ENCODE measurements at places on chromosomes 6 and 20.

DNA sequence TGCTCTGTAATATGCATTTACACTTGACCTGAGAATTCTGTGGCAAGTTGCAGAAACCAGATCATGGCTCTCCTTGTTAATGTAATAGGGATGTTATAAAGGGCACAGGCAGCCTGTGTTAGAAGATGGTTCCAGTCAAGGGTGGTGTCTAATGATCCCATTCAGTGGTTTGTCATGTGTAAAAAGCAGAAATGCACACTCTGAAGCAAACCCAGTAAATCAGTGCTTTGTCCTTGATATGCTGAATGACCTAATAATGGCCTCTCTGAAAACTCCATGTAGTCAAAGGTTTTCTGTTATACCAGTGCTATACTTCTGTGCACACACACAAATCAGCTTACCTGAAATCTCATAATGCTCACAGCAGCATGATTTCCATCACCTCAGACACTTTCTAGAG is 66.2 kb downstream of the SOBP start:
- DNase-seq: no peak

DNA sequence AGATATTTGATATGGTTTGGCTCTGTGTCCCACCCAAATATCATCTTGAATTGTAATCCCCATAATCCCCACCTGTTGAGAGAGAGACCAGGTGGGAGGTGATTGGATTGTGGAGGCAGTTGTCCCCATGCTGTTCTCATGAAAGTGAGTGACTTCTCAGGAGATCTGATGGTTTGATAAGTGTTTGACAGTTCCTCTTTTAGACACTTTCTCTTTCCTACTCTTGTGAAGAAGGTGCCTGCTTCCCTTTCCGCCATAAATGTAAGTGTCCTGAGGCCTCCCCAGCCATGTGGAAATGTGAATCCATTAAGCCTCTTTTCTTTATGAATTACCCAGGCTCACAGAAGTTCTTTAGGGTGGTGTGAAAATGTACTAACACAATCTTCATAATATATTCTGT is 1404.0 kb upstream of the ADGRB3 start:
- DNase-seq: no peak

DNA sequence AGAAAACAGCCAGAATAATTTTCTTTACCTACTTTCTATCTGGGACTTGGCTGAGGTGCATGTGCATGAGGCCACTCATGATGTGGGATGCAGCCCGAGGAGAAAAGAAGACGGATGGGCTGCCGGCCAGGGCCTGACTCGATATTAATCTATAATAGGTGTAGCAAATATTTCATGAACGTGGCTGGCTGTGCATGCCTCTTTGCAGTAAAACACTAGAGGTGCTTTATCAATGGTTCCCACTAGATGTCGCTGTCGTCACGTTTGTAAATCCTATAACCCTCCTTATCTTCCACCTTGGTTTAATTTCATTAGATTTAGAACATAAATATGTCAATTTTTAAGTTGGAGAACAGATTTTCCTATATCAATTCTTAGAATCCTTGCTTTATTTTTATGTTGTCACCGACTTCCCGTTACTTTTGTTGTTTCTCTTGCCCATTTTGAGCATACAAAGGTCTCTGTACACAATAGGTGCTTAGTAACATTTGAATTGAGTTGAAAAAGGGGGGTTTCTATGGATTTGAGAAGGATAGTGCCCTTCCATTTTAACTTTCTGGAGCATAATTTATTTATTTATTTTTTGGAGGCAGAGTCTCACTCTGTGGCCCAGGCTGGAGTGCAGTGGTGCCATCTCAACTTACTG is 19.6 kb upstream of the FERMT1 start:
- DNase-seq: peak; percentile 53

GRCh38 chr6:53811082-53811481 is 16.3 kb downstream of the LRRC1 start:
- no peak for DNase-seq

GRCh38 chr6:128617285-128617684 is 96.9 kb upstream of the PTPRK start:
- no peak for DNase-seq

DNA sequence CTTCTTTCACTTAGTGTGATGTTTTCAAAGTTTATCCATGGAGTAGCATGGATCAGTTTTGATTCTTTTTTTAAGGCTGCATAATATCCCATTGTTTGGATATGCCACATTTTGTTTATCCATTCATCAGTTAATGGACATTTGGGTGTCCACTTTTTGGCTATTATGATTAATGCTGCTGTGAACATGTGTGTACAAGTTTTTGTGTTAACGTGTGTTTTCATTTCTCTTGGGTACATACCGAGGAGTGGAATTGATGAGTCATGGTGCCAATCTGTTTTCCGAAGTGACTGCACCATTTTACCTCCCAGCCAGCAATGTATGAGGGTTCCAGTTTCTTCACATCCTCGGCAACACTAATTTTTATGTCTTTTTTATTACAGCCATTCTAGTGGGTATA is 78.4 kb upstream of the CCDC28A start:
- DNase-seq: no peak

- DNase-seq: peak; percentile 95
Measured at GRCh38 chr6:134826889-134827737, 122.8 kb downstream of the ALDH8A1 start.

DNA sequence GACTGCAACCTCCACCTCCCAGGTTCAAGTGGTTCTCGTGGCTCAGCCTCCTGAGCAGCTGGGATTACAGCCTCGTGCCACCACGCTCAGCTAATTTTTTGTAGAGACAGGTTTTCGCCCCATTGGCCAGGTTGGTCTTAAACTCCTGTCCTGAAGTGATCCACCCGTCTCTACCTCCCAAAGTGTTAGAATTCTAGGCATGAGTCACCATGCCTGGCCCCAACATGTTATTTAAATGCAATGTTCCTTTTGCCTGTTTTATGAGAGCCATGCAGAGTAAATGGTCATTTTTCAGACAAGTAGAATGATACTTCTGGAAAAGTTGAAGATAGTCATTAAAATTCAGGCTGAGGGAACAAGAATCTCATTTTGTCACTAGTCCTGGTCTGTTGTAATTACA is 43.8 kb upstream of the RPS6KA2 start:
- DNase-seq: no peak

DNA sequence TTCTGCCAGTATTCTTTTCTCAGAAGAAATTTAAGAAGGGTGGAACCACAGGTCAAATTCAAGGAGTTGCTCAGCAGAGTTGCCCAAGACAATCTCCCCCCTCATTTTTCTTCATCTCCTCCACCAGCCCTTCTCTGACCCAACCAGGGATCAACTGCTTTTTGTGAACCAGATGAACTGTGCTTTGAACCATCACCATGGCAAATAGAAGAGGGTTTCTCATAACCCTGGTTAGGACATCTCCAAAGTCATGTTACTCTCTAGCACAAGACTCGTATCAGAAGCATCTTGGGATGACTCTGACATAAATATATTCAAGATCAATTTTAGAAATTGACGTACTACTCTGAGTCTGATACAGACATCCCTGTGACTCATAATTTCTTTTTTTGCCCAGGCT is 130.7 kb downstream of the ALDH8A1 start:
- DNase-seq: no peak

- DNase-seq: peak; percentile 19
Measured at GRCh38 chr6:152636021-152636608, 1.0 kb downstream of the SYNE1 start.

DNA sequence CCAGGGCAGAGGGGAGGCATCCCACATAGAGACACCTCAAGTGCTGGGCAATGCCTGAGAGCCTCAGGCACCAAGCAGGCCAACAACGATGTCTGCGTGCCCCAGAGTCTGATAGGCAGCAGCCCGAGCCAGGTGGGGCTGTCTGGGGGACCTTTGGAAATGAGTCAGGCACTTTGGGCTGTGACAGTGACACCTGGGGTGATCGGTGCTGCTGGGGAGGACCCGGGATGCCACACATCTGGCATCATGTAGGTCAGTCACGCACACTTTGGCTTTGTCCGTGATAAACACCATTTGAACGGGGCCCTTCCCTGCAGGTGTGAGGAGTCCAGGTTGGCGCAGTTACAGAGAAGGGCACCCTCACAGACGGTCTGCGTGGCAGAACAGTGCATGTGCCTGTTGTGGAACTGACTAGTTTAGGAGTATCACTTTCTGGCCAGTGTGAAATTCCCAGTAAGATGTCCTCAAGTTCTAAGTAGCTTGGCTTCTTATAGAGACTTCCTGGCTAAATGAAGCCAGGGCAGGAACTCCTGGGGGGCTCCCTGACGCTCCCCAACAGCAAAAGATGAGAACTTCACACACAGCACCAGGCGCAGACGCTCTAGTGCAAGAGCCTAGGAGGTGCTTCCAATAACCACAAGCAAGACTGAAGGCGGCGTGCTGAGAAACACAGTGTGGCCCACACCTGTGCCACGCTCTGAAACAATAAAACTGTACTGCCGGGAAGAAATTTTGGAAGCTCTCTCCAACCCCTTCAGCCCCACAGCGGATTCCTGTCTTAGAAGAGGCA is 134.7 kb downstream of the WDR27 start:
- DNase-seq: no peak

GRCh38 chr20:39268981-39269461 is 306.9 kb downstream of the DHX35 start:
- DNase-seq: peak; percentile 25

- DNase-seq: peak; percentile 69
Measured at GRCh38 chr6:33248643-33248931, 23.1 kb downstream of the VPS52 start.

DNA sequence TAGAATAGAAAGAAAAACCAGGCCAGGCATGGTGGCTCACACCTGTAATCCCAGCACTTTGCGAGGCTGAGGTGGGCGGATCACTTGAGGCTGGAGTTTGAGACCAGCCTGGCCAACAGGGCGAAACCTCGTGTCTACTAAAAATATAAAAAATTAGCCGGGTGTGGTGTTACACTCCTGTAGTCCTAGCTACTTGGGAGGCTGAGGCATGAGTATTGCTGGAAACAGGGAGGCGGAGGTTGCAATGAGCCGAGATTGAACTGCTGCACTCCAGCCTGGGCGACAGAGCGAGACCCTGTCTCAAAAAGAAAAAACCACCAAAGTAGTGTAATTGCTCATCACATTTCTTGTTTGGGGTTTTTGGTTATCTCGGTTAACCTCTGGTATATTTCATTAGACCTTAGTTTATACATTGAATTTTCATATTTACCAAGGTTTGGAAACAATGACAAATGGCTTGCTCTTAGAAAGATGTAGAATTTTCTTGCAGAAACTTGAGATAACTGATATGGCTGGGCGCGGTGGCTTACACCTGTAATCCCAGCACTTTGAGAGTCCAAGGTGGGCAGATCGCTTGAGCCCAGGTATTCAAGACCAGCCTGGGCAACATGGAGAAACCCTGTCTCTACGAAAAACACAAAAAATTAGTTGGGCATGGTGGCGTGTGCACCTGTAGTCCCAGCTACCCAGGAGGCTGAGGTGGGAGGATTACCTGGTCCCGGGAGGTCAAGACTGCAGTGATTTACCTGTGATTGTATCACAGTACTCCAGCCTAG is 14.2 kb downstream of the ITCH start:
- no peak for DNase-seq

DNA sequence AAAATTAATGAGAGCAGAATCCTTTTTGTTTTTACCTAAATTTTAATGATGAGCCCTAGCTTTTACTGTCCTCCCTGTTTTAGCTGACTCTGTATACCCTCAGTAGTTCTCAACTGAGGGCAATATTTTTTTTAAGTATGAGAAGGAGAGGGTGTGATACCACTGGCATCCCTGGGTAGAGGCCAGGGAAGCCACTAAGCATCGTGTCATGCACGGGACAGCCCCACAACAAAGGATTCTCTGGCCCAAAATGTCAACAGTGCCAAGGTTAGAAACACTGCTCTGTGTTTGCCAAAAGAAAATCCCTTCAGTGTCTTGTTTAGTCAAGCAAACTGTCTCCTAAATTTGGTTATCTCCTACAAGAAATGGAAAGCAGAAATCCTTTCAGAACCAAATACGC is 210.4 kb downstream of the KCNQ5 start:
- DNase-seq: peak; percentile 24

GRCh38 chr6:27592481-27593199 is 119.7 kb upstream of the ZNF184 start:
- peak; percentile 86 for DNase-seq

DNA sequence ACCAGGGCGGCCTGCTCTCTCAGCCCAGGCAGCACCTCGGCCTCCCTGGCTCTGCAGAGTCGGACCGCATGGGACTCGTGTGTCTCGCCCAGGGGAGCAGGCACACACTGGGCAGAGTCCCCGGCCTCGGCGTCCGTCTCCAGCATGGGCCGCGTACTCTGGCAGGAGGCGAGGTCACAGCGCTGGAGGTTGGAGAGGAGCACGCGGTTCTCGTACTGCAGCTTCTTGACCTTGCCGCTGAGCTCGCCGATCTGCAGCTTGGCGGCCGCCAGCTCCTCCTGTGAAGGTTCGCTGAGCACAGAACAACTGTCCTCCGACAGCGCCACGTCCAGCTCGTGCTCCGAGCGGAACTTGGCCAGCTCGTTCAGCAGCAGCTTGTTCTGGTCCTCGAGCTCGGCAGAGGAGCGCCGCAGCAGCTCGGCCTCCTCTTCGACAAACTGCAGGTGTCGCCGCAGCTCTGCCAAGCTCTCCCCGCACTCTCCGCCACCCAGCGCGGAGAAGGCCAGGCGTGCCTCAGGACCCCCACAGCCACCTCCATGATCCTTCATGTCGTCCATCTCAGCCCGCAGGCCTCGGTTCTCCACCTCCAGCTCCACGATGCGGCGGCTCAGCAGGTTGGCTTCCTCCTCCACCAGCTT is 42.0 kb upstream of the DSN1 start:
- no peak for DNase-seq

- DNase-seq: no peak
Measured at GRCh38 chr6:4504700-4505099, 271.5 kb upstream of the CDYL start.

- DNase-seq: no peak
Measured at GRCh38 chr6:77036400-77036799, 426.9 kb downstream of the HTR1B start.

- no peak for DNase-seq
Measured at GRCh38 chr6:53203483-53203882, 54.8 kb upstream of the GCM1 start.

GRCh38 chr6:149888659-149889058 is 9.3 kb downstream of the RAET1E start:
- DNase-seq: peak; percentile 34

DNA sequence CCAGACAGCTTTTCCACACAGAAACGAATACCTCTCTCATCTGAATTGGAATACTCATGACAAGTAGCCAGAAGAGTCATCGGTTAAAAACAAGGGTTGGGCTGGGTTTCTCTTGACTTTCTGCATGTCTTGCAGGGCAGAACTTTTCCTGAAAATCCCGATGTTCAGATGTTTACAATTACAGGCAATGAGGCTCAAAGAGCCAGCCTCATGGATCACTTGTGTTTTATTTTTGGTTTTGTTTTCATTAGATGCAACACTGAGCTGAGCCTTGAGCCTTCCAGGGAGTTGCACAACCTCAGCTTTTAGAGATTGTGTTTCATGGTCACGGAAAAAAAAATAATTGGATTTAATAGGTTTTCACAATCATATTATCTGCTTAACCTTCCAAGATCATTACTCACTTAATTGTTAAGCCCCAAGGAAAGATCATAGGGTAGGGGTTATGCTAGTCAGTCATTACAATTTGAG is 288.1 kb upstream of the PRDM1 start:
- peak; percentile 70 for DNase-seq

DNA sequence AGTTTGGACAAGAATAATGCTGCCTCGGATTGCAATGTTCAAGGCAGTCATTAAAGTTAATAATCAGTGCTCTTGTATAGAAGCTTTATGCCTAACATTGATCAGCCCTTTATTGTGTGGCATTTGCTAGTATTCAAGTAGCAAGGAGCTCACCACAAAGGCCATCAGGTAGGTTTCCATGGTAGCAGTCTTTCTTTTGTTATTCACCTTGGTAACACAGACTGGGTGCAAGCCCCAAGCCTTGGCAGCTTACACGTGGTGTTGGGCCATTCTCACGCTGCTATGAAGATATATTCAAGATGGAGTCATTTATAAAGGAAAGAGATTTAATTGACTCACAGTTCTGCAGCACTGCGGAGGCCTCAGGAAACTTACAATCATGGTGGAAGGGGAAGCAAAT is 149.3 kb downstream of the ADAT2 start:
- DNase-seq: no peak

All from EL (cell line).